ENCODE measurements at places on chromosomes 12 and 14. TPM values are rescaled to one million over a fixed set of nuclear protein-coding genes. Genes with fewer than 3 reads are reported as not detected.
A peak's percentile ranks its signal among the peaks of the same experiment; 100 is the strongest.

GRCh38 chr12:52181746-52182145 lies 10.1 kb downstream of the KRT80 start:
- peak; percentile 85 for DNase-seq

GRCh38 chr12:90905691-90906370 lies 49.1 kb downstream of the CCER1 start:
- DNase-seq, result peak; percentile 47

- peak; percentile 55 for DNase-seq
These were observed 3.6 kb upstream of the ELK3 start for GRCh38 chr12:96190413-96191108.

DNA sequence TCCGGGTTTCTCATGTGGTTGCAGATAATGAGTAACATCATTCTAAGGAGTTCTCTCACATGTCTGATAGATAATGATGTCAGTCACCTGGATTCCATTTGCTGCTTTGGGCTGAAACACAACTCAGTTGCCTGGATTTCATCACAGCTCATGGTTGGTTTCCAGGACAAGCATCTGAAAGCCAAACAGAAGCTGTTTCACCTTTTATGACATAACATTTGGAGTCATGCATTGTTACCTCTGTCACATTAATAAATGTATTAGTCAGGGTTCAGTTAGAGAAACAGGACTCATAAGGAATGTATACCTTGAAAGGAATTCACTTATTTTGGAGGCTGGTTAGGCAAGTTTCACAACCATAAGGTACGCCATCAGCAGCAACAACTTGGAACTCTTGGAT lies 251.9 kb upstream of the ATXN7L3B start:
- no peak for DNase-seq

DNA sequence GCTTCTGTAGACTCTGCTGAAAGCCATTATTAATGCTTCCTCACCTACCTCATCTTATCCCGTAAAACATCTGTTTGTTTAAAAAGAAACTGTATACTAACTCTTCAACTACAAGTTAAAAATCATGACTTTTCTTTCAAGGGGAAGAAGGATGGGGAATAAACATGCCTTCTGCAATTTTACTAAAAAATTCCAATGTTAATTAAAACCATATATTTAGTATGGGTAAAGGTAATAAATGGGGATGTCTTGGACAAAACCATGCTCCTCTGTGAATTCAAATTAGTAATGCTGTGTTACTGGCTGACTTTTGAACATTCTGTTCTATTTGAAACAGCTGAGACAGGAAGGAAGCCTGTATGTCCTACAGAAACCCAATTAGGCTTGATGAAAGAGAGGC lies 311.1 kb upstream of the DIO2 start:
- DNase-seq, result no peak

GRCh38 chr12:108047071-108047550 lies 82.0 kb upstream of the WSCD2 start:
- DNase-seq, result no peak

DNA sequence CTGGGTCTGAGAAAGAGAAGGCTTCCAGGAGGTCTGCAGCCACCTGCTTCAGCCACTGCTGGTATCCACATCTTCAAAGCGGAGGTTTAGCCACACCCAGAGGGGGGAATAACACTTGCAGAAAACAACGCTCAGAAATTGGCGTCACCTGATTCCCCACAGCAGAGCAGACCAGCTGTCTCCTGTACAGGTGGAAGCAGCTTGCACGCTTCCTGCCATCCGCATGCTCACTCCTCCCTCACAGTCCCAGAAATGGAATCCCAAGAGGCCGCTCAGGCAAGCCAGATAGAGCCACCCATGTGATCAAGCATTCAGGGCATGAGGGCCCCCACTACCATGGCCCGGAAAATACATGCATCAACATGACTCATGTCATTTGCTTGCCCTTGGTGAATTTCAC lies 112.2 kb upstream of the DIO3 start:
- DNase-seq, result no peak

Gene PLEKHG7
- 0.68 TPM for total RNA-seq

Gene ARID4A
- 24.5 TPM for total RNA-seq

Gene SYNDIG1L
- not detected for total RNA-seq

Gene PTCSC3
- not detected for total RNA-seq

Gene KNTC1
- total RNA-seq, result 10.6 TPM

Data from astrocyte (in vitro differentiated cells and primary cell).